ENCODE measurements at places on chromosomes 4 and X. TPM values are rescaled to one million over a fixed set of nuclear protein-coding genes. Genes with fewer than 3 reads are reported as not detected.

IQSEC2 gene
- total RNA-seq: 4.1 TPM

DNA sequence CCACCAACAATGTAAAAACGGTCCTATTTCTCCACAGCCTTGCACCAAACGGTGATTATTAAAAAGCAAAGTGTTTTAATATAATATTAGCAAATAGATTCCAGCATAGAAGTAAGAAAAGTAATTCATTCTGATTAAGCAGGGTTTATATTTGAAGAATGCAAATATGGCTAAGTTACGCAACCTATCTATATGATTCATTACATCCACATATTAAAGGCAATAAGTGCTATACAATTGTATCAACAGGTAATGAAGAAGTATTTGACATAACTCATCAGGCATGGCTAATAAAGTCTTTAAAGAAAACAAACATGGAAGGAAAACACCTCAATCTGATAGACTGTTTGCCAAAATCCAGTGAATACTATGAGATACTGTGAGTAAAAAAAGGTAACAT is 29.0 kb downstream of the KCNE5 start:
- DNase-seq: no peak

- DNase-seq: no peak
Observed at GRCh38 chr4:140367738-140368137, 5.7 kb upstream of the SCOC start.

DNA sequence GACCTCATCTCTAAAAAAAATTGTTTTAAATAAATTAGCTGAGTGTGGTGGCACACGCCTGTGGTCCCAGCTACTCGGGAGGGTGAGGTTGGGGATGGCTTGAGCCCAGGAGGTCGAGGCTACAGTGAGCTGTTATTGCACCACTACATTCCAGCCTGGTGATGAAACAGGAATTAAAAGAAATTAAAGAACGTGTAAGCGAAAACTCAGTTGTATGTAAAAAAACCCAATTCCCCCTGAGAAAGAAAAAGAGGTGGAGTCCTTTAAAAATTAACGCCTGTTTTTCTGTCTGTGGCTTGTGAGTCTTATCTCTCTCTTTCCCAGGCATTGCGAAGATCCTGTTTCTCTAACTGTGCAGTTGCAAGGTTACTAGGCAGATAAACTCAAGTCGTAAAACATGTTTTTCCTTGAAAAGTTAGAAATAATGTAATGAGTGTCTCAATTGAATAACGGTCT is 22.1 kb downstream of the EPGN start:
- no peak for DNase-seq

DNA sequence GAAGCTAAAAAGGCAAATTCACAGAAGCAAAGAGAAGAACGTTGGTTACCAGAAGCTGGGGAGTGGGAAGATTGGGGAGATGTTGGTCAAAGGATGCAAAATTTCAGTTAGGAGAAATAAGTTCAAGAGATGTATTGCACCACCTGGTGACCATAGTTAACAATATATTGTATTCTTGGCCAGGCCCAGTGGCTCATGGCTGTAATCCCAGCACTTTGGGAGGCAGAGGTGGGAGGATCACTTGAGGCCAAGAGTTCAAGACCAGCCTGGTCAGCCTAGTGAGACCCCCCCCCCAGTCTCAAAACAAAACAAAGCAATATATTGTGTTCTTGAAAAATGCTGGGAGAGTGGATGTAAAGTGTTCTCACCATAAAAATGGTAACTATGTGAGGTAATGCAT is 67.9 kb downstream of the TAB3 start:
- no peak for DNase-seq

GRCh38 chr4:52103319-52103718 is 52.2 kb downstream of the SPATA18 start:
- DNase-seq: no peak

GRCh38 chr4:167380964-167381363 is 146.7 kb upstream of the SPOCK3 start:
- DNase-seq: no peak

ZCCHC18 gene
- total RNA-seq: 7.2 TPM

DNA sequence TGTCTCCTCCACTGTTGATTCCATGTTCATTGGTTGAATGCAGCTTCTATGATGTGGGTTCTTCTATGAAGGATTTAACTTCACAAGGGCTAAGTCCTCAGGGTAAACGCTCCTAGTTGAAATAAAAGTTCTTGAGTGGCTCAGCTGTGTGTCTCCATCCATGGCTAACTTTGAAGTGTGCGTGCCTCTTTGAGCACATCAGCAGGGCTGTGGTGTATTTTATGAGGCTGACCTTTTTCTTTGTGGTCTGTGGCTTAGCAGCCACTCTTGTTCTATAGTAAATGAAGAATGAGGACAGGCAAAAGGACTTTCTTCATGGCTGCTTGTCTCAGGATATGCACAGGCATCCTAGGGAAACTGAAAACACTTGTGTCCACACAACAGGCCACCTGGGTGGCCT is 88.5 kb downstream of the KIT start:
- DNase-seq: no peak

DNA sequence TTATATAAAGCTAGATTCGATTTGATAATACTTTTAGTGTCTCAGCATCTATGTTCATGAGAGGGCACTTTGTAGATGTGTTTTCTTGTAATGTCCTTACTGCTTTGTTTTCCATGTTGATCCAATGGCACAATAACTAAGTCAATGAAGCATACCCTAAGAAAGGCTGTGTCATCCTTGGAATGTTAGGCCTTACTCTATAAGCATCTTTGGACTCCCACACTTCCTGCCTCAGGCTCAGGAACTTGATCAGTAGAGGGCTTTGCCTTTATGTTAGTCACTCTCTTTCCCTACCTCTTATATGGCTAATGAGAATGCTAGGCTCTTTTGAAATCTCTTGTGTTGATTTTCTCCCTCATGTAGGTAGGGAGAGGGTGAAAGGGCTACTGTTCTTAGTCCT is 33.2 kb upstream of the EDA2R start:
- no peak for DNase-seq

DNA sequence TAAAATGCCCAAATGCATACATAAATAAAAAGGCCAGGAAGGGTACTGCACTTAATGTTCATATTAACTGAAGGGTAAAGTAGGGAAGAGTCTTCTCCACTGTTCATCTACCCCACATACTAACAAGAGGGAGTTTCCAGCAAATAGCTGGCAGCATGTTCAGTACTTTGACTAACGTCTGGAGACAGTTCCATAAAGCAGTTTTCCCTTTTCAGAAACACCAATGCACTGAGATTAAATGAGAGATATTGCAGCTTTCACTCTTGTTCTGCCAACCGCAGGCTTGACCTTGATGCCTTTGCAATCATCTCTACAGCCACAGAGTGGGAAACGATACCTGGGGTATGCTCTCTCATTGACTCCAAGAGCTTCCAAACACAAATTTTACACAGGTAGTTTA is 2123.1 kb upstream of the TENM3 start:
- no peak for DNase-seq

DNA sequence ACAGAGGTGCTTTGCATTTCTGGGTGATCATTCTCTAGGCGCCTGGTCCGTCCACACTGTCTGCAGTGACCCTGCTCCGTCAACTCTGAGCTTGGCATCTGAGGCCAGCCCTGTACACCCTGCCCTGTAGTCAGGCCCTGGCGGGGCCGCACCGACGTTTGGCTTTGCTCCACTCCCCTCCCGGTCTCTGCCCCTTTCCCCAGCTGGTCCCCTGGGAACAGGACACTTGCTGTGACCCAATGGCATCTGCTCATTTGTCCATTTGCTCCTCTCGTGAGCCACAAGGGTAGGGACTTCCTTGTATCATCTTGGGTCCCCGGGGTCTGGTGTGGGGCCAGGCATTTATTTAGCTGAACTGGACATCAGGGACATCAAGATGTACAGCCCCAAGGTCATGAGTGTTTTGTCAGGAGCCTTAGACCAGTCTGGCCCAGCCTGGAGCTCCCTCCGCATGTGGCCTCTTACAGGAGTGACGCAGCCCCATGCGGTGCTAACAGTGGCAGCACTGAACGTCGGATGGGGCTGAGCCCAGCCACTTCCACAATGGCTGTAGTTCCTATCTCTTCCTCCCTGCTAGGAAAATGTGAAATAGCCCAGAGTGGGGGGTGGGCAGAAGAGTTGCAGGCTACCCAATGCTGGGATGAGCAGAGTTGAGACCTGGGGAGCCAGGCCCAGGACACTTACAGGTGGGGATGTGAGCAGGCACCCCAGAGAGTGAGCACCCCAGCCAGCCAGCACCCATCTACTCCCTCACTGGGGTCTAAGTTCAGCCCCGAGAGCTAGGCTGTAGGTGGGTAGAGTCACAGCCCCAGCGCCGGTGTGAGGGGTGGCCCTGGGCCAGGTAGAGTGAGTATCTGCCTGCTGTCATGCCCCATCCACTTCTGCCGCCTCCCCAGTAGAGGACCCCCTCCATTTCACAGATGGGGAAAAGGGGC is 2.0 kb upstream of the SH3BP2 start:
- DNase-seq: no peak

- no peak for DNase-seq
Observed at GRCh38 chrX:4588893-4589292, 875.4 kb upstream of the PRKX start.

DNA sequence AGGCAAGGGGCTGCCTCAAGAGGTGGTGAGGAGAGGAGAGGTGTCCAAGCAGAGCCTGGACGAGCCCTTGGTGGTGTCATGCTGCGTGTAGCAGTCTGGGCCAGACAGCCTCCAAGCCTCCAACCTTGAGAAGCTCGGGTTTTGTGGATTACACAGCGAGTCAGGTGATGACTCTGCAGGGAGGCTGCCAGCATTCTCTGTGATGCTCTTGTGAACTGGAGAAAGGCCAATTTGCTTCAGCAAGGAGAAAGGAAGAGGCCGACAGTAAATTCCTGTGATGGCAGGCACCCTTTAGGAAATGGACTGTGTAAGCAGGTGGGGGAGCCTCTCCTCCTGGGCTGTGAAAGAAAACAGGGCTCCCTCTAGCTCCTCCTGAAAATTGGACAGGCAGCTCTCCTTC is 36.0 kb upstream of the CD99L2 start:
- peak; percentile 29 for DNase-seq

DNA sequence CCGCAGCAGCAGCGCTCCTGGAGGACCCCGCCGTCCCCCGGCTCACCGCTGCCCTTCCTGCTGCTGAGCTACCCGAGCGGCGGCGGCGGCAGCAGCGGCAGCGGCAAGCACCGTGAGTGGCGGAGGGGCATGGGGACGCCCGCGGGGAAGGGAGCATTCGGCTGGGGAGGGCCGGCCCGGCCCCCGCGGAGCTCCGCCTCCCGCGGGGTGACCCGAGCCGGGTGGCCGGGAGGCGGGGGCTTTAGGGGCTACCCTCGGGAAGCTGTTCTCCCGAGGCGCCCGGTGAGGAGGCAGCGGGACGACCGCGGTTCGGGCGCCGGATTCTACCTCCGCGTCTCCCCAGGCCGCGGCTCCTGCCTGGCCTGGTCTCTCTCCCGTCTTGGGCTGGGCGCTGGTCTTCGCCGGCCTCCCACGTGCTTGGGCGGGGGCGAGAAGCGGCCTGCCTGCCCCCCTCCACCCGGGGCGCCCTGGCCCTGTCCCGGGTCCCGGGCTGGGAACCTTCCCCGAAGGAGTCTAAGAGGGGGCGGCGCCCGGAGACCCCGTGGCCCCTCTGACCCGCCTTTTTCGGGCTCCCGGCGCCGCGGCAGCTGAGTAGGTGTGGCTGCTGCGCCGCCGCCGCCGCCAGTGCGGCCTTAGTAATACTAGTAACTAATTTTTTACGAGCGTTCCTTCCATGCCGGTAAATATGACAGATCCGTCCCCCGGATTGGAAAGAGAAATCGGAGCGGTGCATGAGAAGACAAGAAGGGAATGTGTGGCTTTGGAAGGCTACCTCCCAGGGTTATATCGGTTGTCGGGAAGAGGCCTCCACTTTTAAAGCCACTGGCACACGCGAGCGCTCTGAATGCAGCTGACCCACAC is 16.4 kb upstream of the RUFY3 start:
- DNase-seq: peak; percentile 59

- no peak for DNase-seq
Observed at GRCh38 chrX:67436867-67437266, 107.0 kb upstream of the AR start.

DNA sequence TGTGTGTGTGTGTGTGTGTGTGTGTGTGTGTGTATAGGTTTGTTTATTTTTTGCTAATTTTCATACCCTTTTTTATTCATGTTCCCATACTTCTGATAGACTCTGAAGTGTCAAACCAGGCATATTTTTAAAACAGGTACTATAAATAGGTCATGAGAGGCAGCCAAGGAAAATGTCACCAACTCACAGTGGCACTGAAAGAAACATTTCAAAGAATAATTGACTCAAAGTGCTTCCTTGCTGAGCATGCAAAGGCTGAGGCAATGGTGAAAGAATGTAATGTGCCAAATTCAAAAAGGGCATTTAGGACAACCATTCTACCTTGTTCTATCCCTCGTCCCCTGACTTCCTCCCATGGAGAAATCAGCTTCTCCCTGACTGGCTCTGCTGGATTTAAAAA is 95.5 kb downstream of the EIF4E start:
- no peak for DNase-seq

Measured in uterus (tissue), 4 donors.